Spinal cord (tissue), 10 donors: ENCODE measurements at places on chromosomes 13 and 19. TPM values are rescaled to one million over a fixed set of nuclear protein-coding genes. Genes with fewer than 3 reads are reported as not detected.
A peak's percentile ranks its signal among the peaks of the same experiment; 100 is the strongest.

DNA sequence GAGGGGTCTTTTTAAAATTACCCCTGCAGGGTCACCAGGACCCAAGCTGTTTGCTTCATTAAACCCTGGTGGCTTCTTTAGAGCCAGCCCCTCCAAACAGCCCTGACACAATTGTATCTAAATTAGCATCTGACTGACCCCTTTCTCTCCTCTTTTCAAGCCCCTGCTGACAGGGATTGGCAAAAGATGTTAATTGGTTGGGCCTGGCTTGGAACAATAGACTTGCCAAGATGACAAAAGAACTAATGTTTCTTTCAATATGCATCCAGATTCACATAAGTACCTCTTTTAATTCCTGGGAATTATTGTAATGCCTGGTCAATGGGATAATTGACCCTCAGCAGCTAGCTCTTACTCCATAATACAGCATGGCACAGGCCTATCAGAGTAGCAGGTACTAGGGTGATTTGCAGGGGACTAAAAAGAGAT, 140.8 kb downstream of the SHISA2 start:
- peak; percentile 73 for DNase-seq
- no peak overlapping the region for H3K4me3 ChIP-seq
- H3K27ac ChIP-seq: no peak overlapping the region
- H3K4me1 ChIP-seq: no peaks in the 10 kb centered on the region

The CEACAM3 gene
- not detected for total RNA-seq

The ZIC2 gene
- total RNA-seq: 23.2 TPM

- no peak for DNase-seq
- H3K4me1 ChIP-seq: peaks cover 3% of the 10 kb centered on the region
- H3K36me3 ChIP-seq: peaks cover 7% of the 10 kb centered on the region
- H3K27ac ChIP-seq: no peak overlapping the region
Observed at GRCh38 chr13:94607939-94608338, 6.3 kb downstream of the GPR180 start.

The CYP4F12 gene
- 6.8 TPM for total RNA-seq

GRCh38 chr19:41175801-41176777, 16.9 kb upstream of the CYP2S1 start:
- no peaks in the 10 kb centered on the region for H3K27me3 ChIP-seq
- H3K27ac ChIP-seq: no peak overlapping the region
- no peak for DNase-seq
- H3K4me1 ChIP-seq: no peaks in the 10 kb centered on the region
- H3K36me3 ChIP-seq: no peaks in the 10 kb centered on the region
- H3K4me3 ChIP-seq: no peak overlapping the region

DNA sequence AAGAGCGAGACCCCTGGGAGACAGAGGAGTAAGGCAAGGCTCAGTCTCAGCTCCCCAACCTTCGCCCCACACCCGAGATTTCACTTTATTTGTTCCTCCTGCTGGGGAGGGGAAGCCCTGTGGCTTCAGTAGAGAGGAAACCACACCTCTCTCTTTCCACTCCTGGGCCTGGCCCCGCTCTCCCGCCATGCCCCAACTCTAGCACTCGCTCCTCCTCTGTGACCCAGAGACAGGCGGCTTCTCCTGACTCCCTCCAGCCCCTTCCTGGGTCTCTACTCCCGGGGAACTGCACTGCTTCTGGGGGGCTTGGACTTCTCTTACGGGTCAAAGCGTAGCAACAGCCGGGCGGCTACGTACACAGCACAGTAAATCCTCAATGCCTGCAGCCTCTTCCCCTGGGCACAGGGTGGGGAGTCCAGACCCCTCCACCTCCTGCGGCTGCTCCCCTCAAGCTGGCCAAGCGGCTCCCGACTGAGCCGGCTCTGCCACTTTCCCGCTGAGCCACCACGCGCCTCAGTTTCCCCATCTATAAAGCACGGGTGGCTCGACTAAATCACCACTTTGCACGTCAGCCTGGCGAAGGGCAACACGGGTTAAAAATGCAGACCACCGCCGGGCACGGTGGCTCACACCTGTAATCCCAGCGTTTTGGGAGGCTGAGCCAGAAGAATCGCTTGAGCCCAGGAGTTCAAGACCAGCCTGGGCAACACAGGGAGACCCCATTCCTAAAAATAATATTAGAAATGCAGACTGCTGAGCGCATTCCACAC, 1.4 kb downstream of the RNF126 start:
- H3K36me3 ChIP-seq: peaks cover 51% of the 10 kb centered on the region
- H3K4me3 ChIP-seq: peak overlapping the region; percentile 50
- H3K4me1 ChIP-seq: peaks cover 60% of the 10 kb centered on the region
- no peak overlapping the region for H3K27ac ChIP-seq
- no peaks in the 10 kb centered on the region for H3K27me3 ChIP-seq

The RNF17 gene
- total RNA-seq: 0.06 TPM

DNA sequence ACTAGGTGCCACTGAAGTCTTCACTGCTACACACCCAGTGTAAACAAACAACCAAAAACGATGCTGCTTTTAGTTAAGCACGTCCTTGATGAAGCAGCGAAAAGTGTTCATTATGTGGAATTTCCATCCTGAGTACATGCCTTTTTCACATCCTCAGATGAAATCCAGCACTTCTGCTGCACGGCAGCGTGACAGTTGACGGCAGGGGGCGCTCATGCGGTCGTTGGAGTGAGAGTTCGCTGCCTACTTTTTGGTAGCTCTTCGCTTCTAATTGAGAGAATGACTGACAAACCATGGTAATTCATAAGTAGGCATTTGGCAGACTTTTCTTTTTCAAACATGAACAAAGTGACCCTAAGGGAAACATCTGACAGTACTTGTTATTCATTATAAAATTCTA, 1124.9 kb downstream of the EFNB2 start:
- DNase-seq: no peak
- no peaks in the 10 kb centered on the region for H3K36me3 ChIP-seq

The SCEL gene
- total RNA-seq: 0.10 TPM

DNA sequence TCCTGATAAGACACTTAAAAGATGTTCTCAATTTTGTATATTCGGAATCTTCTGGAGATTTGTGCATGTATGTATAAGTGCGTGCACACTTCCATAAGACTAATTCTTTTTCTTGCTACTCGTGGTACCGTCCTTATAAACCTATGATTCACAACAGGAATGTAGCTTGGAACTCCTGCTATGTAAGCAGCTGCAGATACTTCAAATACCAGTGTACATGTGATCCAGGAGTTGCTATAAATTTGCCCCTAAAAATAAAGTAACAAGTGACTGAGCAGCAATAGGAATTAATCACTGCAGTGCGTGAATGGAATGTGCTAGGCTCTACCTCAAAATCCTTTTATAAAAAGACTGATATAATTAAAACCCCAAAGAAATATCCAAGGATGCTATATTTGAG, 214.9 kb downstream of the KLF5 start:
- no peak overlapping the region for H3K4me3 ChIP-seq
- no peaks in the 10 kb centered on the region for H3K4me1 ChIP-seq
- H3K27me3 ChIP-seq: no peaks in the 10 kb centered on the region
- no peak for DNase-seq
- H3K27ac ChIP-seq: no peak overlapping the region

DNA sequence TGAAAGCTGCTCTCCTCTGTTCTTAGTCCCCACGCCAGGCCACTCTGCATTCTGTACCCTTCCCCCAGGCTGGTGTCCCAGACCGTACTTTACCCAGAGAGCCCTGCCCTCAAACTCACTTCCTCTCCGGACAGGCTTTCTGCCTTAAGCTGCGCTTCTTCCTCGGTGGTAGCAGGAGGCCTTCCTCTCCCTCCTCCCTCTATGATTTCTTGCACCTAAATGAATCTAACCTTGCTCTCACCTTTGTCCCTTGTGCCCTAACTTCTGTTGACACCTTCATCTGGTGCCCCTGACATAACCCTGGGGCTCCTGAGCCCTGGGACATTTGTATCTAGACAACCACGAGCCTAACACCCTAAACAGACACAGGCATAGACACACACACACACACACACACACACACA, 29.6 kb upstream of the CEACAM21 start:
- DNase-seq: no peak
- no peak overlapping the region for H3K4me3 ChIP-seq
- H3K4me1 ChIP-seq: no peaks in the 10 kb centered on the region

DNA sequence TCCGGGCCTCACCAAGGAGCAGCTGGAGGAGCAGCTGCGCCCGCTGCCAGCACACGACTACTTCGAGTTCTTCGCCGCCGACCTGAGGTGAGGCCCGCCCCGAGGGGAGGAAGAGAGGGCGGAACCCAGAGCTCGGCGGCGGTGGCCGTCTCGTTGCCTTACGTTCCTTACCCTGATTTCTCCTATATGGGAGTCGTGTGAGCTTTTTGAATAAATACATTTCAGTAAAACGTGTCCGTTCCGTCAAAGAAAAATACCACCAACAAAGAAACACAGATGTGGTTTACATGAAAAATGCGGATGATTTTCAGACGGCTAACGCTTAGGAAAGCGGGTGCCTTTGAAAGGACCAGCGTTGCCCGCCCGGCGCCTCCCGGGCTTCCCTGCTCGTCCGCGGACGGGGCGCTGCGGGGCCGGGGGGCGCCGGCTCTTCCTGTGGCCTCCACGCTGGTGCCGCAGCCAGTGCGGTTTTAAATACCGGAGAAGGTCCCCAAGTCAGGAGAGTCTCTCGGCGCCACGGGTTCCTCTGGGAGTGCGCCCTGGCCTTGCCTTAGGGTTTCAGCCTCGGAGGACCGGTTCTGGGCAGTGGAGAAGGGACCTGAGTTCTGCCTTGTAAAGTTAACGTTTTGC, 755 bp downstream of the UPF3A start:
- peak overlapping the region; percentile 52 for H3K4me3 ChIP-seq
- peak overlapping the region; percentile 62 for H3K27ac ChIP-seq
- peaks cover 20% of the 10 kb centered on the region for H3K4me1 ChIP-seq

The GPR12 gene
- 12.7 TPM for total RNA-seq
